ENCODE measurements at places on chromosomes 11 and 22.

DNA sequence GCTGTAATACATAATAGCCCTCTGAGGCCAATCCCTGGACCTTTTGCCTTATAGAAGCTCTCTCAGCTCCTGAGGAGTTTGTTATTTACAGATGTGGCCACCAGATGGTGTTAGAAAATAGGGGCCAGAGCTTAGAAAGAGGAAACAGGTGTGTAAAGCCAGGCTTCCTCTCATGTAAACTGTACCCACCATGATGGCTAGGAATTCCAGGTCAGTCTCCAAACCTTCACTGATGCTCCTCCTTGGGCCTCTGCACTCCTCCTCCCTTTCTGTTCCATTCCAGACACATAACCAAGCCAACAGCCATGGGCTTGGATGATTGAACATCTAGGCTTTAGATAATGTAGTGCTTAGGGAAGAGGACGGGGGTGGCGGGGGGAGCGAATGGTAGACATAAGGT is 39.7 kb downstream of the USP35 start:
- DNase-seq, result no peak

DNA sequence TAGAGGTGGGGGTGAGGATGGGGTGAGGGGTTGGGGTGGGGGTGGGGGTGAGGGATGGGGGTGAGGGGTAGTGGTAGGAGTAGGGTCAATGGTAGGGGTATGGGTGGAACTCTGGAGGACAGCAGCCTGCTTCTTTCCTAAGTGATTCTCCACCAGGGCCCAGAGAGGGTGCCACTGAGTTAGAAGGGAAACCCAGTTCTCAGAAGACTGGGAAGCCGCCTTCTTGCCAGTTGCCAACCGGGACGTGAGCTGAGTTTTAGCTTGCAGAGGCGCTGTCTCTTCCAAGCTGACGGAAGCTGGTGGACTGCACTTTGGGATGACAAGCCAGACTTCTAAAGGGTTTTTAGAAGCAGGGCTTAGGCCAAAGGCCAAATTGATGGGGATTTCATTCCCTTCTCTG is 104.4 kb downstream of the NAT10 start:
- DNase-seq, result no peak

GRCh38 chr11:56624661-56625110 is 10.0 kb upstream of the OR5M1 start:
- DNase-seq, result no peak

DNA sequence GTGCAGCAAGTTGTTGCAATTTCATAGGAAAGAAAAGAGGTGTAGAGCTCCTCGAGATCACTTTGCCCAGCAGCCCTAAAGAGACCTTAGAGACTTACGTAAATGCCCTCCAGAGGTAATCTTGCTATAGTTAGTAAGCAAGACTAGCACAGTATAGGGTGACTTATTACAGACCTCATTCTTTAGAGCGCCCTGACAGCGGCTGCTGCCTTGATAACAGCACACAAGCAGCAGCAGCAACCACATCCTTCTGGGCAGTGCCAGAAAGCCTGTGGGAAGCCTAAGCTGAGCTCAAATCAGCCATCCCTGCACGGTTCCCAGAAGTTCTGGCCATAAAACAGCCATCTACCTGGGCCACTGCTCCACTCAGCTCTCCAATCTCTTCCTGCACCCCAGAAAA is 22.6 kb upstream of the OR56B1 start:
- no peak for DNase-seq

GRCh38 chr11:93031386-93031785 is 61.9 kb downstream of the MTNR1B start:
- DNase-seq, result no peak

DNA sequence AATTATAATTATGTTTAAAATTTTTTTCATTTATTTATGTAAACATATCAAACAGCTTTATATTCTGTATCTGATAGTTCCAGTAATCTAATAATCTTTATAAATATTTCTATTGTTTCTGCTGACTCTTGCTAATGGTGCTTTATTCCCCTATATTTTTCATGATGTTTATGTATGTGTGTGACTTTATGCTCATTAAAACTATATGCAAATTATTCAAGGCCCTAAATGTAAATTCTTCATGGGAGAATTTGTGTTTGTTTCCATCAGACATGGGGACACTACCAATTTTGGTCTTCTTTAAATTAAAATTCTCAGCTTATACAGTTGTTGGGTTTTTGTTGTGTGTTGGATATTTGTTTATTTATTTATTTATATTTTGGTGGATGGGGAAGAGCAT is 13.7 kb upstream of the ALKBH3 start:
- no peak for DNase-seq

- DNase-seq, result no peak
These were observed 28.6 kb downstream of the ADAMTS15 start for GRCh38 chr11:130476922-130477491.

- peak; percentile 55 for DNase-seq
These were observed 2.7 kb downstream of the CRYBB3 start for GRCh38 chr22:25202290-25202921.

DNA sequence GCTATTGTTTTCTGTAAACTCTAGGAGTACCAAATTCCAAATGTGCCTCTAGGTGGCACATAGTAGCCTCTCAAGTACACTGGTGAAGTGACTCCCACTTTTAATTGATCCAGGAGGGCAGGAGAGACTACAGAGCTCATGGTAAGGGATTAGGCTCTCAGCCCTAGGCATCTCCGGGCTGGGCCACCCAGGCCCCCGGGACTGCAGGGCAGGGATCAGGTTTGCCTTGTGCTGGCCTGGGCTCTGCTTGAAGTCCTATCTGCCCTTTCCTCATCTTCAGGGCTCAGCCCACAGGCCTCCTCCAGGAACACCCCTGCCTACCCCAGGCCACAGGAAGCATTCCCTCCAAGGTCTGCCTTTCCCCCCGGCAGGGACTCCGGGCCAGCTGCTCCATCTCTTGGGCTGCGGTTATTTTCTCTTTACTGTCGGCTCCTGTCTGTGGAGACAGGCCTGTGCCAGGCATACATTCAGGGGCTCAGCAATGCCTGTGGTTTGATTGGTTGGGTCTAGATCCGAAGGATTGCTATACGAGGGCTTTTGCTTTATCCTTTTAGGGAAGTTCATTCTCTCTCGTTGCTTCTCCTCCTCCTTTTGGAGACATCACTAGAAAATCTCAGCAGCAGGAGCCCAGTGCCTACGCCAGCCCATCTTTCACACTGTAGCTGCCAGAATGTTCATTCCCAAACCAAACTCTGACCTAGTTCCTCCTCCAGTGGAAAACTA is 32.8 kb downstream of the PARVA start:
- no peak for DNase-seq

DNA sequence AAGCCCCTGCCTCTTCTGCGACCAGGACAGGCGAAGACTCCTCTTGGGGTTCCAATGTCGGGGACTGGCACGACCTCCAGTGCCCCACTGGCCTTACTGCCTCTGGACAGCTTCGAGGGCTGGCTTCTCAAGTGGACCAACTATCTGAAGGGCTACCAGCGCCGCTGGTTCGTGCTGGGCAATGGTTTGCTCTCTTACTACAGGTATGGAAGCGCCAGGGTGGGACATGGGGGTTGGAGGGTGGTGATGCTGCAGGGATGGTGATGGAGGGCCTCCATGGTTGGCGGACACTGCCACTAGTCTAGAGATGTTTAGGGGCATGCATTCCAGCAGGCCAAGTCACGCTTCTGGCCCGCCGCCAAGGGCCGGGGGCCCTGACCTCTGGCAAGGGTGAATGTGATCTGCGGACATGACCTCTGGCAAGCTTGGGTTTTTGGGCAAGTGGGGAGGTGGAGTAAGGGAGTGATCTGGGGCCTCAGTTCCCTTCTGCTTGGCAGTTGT is 727 bp downstream of the OSBP2 start:
- DNase-seq, result no peak

- DNase-seq, result no peak
These were observed 284.4 kb downstream of the LUZP2 start for GRCh38 chr11:24781288-24781687.

DNA sequence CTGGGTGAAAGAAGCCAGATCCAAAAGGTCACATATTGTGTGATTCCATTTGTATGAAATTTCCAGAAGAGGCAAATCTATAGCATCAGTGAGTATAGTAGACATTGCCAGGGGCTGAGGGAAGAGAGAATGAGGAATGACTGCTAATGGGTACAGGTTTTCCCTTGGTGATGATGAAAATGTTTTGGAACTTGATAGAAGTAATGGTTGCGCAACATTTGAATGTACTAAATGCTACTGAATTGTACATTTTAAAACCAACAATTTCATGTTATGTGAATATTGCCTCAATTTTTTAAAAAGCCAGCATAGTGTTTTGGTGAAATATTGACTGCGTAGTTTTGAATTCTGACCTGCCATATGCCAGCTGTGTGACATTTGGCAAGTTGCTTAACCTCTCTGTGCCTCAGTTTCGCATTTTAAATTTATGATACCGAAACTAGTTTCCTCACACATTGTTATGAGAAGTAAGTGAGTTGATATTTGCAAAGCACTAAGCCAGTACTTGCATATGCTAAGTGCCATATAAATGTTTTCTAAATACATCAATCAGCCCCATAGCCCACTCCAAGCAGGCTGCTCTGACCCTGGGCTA is 75.4 kb upstream of the TMEM45B start:
- DNase-seq, result no peak

- no peak for DNase-seq
These were observed 395.6 kb downstream of the TENM4 start for GRCh38 chr11:79045018-79045799.

DNA sequence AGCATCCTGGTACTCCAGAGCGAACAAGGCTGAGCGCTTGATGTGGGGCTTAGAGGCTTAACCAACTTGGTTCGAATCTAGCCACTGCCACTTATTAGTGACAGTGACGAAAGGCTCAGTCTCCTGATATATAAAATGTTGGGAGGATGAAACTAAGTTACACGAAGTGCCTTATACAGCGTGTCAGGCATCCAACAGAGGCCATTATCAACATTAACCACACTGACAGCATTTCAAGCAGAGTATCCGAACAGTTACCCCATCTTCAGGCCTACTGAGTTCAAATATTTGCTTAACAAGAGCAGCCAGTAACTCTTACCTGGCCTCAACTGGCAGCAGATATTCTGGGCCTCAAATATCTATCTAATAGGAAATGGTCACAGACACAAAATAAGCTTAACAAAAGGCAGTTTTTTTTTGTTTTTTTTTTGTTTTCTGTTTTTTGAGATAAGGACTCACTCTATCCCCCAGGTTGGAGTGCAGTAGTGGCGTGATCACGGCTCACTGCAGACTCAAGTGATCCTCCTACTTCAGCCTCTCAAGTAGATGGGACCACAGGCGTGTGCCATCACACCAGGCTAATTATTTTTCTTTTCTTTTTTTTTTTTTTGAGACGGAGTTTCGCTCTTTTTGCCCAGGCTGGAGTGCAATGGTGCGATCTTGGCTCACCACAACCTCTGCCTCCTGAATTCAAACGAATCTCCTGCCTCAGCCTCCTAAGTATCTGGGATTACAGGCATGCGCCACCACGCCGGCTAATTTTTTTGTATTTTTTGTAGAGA is 2.9 kb downstream of the SERPIND1 start:
- DNase-seq, result no peak

DNA sequence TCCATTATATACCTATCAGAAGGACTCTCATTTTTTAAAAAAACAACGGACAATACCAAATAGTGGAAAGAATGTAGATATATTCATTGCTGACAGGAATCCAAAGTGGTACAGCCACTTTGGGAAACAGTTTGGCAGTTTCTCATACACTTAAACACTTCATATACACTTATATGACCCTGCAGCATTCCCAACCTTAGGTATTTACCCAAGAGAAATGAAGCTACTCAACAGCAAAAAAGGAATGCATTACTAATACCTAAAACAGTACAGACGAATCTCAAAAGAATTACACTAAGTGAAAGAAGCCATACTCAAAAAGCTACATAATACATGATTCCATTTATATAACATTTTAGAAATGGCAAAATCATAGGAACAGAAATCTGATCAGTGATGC is 51.5 kb downstream of the RBFOX2 start:
- DNase-seq, result no peak

GRCh38 chr11:46977038-46977813 is 40.7 kb downstream of the CSTPP1 start:
- no peak for DNase-seq

GRCh38 chr11:72740060-72740424 is 12.2 kb downstream of the ARAP1 start:
- DNase-seq, result no peak

DNA sequence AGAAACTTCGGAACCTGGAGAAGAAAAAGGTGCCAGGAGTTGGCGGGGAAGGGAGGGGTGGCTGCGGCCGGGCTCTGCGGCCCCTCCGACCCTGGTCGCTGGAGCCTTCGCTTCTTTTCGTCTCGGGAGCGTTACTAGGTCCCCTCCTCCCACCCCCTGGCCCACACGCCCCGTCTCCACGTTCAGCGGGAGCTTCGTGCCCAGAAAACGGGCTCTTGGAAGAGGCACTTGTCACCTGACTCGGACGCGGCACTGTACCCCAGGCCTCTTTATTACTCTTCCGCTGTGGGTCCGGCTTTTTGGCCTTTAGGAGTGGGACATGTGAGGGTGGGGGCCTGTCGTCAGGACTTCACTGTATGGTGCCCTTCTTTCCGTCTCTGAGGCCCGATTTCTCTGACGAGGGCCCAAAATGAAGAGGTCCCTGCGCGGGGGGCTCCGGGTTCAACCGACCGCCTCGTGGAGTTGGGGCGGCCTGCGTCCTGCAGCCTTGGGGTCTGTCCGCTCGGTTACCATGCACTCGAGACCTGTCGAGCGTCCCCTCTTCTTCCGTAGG is 1.2 kb downstream of the CAPRIN1 start:
- DNase-seq, result peak; percentile 41

DNA sequence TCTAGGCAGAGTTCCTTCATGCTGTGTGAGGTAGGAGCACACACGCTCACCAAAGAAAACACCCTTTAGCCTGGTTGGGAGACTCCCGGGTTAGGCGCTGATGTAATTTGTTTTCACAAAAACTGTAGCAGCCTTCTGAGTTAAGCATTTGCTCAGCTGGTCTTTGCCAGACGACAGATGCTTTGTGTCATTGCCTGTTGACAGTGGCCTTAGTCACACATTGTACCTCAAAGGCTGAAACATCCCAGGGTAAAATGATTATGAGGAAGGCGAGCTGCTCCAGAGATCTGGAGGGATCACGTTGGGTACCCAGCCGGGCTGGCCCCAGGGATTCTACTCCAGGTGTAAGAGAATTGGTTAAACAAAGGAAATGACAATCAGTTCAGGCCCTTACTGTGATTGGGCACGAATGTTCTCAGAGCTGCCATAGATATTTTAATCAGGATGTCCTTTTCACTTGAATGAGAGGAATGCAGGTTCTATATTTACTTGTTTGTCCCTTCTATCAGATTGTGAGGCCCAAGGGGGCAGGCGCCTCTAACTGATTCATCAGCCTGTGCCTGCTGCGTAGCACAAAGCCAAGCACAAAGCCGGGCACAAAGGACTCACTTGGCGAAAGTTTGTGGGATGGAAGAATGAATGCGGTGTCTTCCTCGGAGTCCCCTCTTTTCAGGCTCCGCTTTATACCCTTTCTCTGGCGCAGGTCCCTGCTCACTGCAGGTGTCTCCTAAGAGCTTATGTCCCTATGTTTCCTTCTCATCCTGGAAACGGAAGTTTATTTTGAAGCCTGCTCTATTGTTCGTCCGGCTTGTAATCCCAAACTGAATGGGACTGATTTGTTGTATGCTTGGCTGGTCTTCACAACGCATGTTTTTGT is 47.1 kb downstream of the ADM start:
- DNase-seq, result no peak

Data from activated CD8-positive, alpha-beta memory T cell treated with anti-CD3 and anti-CD28 coated beads, Interleukin-2, amount 50 U/mL, for 4 hours (primary cell).